H54 (cell line): ENCODE measurements at places on chromosomes 13 and 19.

DNA sequence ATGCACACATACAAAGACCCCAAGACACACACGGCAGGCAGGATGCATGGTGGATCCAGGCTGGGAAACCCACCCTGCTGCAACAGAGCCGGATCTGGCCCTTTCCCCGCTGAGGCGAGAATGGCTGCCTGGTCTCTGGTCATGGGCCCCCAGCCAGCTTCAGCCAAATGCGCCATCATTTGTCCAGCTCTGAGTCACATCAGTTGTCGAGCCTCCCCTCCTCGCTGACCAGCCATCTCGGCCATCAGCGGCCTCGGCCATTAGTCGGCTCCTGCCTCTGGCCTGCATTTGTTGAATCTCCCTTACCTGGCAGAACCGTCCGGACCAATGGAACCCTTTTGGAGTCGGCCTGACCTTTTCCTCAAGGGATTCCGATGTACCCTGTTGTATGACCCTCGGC lies 38.5 kb upstream of the POU2F2 start:
- DNase-seq = no peak

DNA sequence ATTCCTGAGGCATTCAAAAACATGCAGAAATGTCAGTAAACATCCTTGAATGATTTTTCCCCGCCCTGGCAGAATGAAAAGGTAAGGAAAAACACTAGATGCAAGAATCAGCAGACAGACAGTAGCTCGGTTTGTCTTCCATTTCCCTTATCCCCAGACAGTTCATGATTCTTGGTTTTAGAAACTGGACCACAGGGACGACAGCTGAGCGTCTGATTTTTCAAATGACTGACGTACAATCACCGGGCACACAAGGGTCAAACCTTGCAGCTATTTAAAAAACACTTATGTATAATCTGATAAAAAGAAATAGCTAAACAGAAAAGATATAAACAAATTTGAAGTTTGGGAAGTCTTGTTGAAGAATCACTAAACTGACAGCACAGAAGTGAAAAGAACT lies 47.1 kb downstream of the DCLK1 start:
- DNase-seq = no peak

GRCh38 chr19:10431254-10431942 lies 11.1 kb downstream of the PDE4A start:
- DNase-seq = no peak

DNA sequence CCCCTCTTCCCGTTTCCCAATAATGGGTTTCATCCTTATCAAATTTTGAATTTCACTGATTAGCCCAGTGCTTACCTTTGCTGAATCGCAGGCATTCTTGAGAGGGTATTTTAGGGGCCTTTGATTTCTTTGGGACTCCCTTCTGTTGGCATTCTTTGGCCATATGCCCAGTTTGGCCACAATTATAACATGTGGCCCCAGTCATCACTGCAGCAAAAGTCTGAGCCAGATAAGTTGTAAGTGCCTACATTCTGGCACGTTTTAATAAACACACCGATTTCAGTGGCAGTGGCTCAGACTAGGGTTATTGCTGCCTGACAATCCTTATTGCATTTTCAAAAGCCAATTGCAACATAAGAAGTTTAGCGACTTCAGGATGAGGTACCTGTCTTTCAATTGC lies 41.4 kb downstream of the ZNF726 start:
- DNase-seq = no peak

DNA sequence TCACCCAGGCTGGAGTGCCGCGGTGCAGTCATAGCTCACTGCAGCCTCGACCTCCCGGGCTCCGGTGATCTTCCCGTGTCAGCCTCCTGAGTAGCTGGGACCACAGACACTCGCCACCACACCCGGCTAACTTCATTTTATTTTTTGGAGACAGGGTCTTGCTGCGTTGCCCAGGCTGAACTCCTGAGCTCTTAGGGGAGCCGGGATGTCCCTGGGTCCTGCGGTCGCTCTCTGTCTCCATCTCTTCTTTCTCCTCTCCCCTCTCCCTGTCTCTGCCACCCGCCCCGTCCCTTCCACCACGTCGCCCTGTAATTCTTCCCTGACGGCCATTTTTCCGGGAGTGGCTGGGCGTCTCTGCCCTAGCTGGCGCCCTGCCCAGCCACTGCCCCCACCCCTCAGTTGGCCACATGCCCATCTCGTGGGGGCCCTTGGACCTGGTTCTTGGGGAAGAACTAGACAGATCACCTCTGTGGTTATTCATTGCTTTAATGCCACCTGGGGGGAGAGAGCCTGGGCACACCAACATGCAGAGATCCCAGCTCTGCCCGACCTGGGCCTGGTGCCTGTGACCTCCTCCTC lies 18.9 kb downstream of the ARID3A start:
- no peak for DNase-seq

GRCh38 chr19:5707576-5708575 lies 12.1 kb downstream of the LONP1 start:
- DNase-seq = no peak
